ENCODE measurements at places on chromosomes 12 and 14. TPM values are rescaled to one million over a fixed set of nuclear protein-coding genes. Genes with fewer than 3 reads are reported as not detected.

KCNH3 gene
- total RNA-seq, result 0.54 TPM

ACOT6 gene
- not detected for total RNA-seq

C12orf54 gene
- total RNA-seq, result not detected

GPD1 gene
- total RNA-seq, result not detected

NGDN gene
- total RNA-seq, result 24.4 TPM

RFLNA gene
- 15.9 TPM for total RNA-seq

ZDHHC22 gene
- total RNA-seq, result not detected

SERPINA1 gene
- not detected for total RNA-seq

VRTN gene
- not detected for total RNA-seq

TSPAN8 gene
- total RNA-seq, result 6.0 TPM

COQ6 gene
- total RNA-seq, result 12.6 TPM

ETFBKMT gene
- 3.2 TPM for total RNA-seq

IKZF4 gene
- 1.1 TPM for total RNA-seq

CCDC38 gene
- not detected for total RNA-seq

ADAMTS20 gene
- total RNA-seq, result not detected

RASSF8 gene
- 29.1 TPM for total RNA-seq

GLIPR1L1 gene
- total RNA-seq, result not detected

TCL1B gene
- not detected for total RNA-seq

TAS2R30 gene
- total RNA-seq, result 0.49 TPM

ZC2HC1C gene
- not detected for total RNA-seq

CACNA1C gene
- 0.16 TPM for total RNA-seq

MYBPC1 gene
- total RNA-seq, result not detected

TBC1D30 gene
- total RNA-seq, result 2.0 TPM

HOXC12 gene
- not detected for total RNA-seq

DICER1 gene
- total RNA-seq, result 24.3 TPM

DDN gene
- 0.32 TPM for total RNA-seq

INTS13 gene
- 25.3 TPM for total RNA-seq

LALBA gene
- total RNA-seq, result not detected

SYT1 gene
- total RNA-seq, result not detected

LRP1-AS gene
- not detected for total RNA-seq

FOXN4 gene
- not detected for total RNA-seq

NR1H4 gene
- total RNA-seq, result not detected

SERPINA10 gene
- total RNA-seq, result not detected
